ENCODE measurements at places on chromosomes 12 and 14.

DNA sequence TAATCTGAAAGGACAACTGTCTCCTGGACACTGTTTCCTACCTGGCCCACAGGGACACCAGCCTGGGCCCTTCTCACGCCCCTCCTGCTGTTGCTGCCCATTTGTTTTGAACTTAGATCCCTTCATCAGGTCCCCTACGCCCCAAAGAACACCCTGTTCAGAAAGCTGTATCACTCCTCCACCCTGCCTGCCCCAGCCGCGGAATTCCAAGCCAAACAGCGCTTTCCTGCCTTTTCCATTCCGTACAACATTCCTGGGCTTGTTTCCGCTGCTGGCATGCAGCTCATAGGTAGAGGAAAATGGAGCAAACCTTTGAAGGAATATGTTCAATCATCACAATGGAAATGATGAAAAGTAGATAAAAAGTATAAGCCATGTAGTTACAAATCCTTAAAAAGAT, 12.8 kb upstream of the GSG1 start:
- no peak for DNase-seq

GRCh38 chr12:49838973-49839633, 3.8 kb downstream of the BCDIN3D start:
- DNase-seq = no peak

GRCh38 chr14:96194657-96195431, 9.8 kb upstream of the BDKRB2 start:
- DNase-seq = no peak

DNA sequence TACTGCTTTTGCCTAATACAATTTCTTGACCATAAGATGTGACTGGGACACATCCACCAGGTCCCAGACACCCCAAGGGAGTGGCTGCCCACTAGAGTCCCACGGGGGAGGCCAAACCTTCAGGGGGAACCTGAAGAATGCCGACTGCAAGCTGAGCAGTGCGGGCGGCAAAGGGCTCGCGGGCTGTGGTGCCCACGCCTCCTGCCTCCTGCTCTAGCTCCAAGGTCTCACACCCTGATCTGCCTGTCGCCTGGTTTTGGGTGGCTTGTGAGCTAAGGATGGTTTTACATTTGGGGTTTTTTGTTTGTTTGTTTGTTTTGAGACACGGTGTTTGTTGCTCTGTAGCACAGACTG, 75.2 kb downstream of the MOK start:
- DNase-seq = no peak

DNA sequence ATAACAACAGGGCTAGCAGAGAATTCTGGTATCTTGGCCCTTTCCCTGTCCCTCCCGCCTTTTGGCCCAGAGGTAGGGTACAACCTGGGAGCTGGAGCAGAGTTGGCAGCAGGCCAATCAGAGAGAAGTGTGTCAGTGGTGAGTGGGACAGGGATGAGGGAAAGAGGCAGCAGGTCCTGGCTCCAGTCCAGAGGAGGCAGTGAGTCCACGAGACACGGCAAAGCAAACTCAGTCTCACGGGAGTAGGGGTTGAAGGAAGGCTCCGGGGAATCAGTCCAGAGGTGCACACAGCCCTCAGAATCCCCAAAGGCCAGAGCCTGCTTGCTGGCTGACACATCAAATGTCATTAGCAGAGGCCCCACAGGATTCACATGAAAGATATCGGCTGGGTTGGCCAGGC, 7.3 kb downstream of the PAN2 start:
- DNase-seq = no peak

- no peak for DNase-seq
These were observed 96.2 kb downstream of the MON2 start for GRCh38 chr12:62562846-62563245.

- no peak for DNase-seq
These were observed 10.4 kb upstream of the HOXC13 start for GRCh38 chr12:53928054-53928835.

GRCh38 chr14:99572173-99572999, 31.6 kb downstream of the CCDC85C start:
- no peak for DNase-seq

Data from H54 (cell line).